ENCODE measurements at places on chromosomes 4 and X.
A peak's percentile ranks its signal among the peaks of the same experiment; 100 is the strongest.

DNA sequence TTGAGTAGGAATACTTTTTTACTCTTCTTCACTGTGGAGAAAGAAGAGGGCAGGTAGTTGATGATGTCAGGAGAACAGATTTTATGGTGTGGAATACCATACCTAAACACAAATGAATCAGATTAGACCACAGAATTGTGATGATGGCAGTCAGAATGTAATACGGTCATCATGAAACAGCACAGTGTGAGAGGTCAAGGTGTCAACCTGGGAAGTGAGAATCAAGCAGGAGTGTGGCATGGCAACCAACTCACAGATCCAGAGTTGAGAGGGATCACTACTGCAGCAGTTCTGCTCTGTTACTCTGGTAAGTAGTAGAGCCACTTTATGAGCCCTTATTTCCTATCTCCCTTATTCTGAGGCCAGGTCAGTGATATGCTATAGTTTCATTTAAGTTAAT is 27.7 kb downstream of the METTL14 start:
- DNase-seq, result no peak

- no peak for DNase-seq
Observed at GRCh38 chr4:110034026-110034393, 121.3 kb downstream of the EGF start.

- no peak for DNase-seq
Observed at GRCh38 chr4:184395451-184395917, 78.9 kb downstream of the IRF2 start.

GRCh38 chr4:104064646-104065577 is 345.1 kb upstream of the TACR3 start:
- DNase-seq, result peak; percentile 10

GRCh38 chr4:140092094-140092851 is 61.7 kb downstream of the MAML3 start:
- DNase-seq, result no peak

GRCh38 chr4:74174421-74174820 is 16.5 kb downstream of the MTHFD2L start:
- DNase-seq, result no peak

DNA sequence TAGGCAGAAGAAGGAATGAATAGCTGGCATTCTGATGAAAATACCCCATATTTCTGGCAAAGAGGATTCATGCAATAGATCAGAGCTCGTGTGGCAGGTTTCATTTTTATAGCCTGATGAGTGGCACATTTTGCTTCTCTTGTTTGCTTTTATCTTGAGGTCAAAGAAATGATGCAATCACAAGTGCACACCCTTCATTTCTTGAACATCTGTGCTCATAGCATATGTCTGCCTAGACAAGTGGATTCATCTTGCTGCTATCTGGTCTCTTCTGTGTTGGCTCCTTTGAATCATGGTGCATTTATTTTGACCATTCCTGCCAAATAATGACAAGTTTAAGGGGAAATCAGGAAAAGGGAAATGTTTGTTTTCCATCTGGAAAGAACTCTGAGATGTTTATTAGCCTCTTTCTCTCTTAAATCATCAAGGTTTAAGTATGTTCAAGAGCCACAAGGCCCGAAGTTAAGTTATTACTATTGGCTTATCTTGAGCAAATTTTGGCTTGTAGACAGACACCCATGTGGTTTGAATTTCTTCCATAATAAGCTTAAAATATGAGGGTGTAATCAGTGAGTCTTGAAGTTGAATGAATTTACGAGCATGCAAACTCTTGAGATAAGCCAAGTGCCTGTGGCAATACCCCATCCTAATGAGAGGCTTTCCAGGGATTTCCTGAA is 59.3 kb upstream of the HS3ST1 start:
- DNase-seq, result no peak

DNA sequence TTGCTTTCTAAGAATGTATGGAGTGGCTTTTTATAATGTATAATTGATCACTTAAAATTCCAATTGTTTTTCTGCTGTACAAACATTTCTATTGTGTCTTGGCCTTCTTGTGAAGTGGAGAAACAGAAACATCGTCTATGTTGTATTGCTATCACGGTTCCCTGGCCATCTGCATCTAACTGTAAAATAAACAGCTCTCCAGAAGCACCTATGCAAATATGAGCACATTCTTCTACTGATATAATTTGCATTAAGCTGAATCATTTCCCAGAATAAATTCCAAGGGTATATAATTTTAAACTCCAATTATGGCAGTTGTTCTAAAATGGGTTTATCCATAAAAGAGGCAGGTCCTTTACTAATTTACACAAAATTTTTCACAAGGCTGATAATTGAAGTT is 261.6 kb upstream of the STS start:
- no peak for DNase-seq

DNA sequence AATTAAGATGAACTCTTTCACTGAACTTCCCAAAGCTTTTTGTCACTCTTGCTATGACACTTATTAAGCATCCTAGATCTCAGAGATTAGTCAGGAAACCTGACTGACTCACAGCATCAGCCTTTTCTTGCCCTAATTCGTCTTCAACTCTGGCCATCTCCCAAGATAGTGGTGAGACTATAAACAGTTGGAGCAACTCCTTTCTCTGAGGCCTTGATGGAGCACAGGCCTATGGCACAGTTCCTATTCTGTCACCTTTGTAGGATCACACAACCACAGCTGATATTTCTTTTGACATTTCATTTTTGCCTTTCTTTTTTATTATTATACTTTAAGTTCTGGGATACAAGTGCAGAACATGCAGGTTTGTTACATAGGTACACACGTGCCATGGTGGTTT is 217.6 kb downstream of the PRR32 start:
- DNase-seq, result no peak

DNA sequence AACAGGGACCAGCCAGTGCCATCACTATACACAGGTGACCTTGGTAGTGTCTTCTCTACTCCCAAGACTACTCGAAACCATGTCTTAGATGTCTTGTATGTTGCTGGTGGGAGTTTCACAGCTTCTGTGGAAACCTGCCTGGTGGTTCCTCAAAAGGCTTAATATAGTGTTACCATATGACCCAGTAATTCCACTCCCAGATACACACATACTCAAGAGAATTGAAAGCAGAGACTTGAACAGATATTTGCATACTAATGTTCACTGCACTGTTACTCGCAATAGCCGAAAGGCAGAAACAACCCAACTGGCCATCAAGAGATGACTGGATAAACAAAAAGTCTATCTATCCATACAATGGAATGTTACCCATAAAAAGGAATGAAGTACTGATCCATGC is 3.1 kb downstream of the TFDP3 start:
- no peak for DNase-seq

GRCh38 chr4:112857461-112857860 is 192.0 kb upstream of the ANK2 start:
- peak; percentile 84 for DNase-seq

- DNase-seq, result no peak
Observed at GRCh38 chr4:71473541-71474240, 134.9 kb downstream of the SLC4A4 start.

DNA sequence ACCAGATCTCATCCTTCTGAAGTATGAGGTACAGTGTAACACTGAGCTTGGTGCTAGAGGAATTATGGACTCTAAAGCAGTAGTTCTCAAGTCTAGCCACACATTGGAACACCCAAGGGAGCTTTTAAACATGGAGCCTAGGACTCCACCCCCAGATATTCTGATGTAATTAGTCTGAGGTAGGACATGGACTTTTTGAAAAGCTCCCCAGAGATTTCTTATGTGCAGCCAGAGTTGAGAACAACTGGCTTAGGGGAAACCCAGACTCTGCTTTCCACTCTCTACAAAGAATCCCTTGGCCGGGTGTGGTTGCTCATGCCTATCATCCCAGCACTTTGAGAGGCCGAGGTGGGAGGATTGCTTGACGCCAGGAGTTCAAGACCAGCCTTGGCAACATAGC is 11.6 kb upstream of the GDPD2 start:
- no peak for DNase-seq

- no peak for DNase-seq
Observed at GRCh38 chrX:134718966-134719317, 60.7 kb upstream of the PLAC1 start.

DNA sequence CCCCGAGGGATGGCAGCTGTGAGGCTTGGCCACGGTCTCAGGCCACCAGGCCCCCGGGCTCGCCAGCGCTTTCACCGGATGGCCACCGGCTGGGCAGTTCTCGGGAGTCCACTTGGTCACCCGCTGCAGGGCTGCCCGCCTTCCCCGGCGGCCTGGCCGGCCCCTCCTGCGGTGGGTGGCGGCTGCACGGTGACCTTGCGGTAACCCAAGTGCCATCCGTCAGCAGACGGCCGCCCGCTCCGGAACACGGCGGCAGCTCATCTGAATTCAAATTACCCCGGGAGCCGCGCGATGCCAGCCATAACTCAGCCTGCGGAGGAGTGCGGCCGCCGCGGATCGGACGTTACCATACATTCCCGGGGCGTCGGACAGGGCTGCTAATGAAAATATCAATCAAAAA is 60.7 kb downstream of the FAM53A start:
- no peak for DNase-seq

GRCh38 chrX:70437921-70438665 is 6.5 kb upstream of the DLG3 start:
- DNase-seq, result no peak

DNA sequence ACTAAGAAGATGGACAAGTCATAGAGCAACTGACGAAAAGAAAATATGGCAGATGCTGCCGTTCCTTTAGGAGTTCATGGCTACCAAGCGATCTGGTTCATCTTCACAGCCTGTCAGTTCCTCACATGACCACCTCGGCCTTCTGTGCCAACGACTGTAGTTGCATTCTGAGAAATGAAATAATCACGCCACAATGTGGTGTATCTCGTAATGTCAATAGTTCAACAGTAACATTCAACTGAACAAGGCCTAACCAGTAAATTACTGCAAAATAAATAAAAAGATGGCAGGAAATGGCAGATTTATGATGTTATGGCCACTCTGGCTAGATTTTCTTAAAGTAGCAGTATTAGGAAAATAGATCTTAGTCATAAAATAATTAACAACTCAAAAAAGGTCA is 4.4 kb downstream of the GPRIN3 start:
- DNase-seq, result no peak

GRCh38 chr4:113828702-113829101 is 67.2 kb upstream of the CAMK2D start:
- DNase-seq, result no peak

DNA sequence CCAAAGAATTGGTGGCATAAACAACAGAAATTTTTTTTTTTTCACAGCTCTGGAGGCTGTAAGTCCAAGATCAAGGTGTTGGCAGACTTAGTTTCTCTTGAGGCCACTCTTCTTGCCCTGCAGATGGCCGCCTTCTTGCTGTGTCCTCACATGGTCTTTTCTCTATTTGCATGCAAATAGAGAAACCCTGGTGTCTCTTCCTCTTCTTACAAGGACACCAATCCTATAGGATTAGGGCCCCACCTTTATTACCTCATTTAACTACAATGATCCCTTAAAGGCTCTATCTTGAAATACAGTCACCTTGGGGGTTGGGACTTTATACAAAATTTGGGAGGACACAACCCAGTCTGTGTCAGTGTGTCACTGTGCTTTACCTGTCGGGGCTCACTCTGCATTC is 175.4 kb upstream of the PGRMC2 start:
- no peak for DNase-seq

DNA sequence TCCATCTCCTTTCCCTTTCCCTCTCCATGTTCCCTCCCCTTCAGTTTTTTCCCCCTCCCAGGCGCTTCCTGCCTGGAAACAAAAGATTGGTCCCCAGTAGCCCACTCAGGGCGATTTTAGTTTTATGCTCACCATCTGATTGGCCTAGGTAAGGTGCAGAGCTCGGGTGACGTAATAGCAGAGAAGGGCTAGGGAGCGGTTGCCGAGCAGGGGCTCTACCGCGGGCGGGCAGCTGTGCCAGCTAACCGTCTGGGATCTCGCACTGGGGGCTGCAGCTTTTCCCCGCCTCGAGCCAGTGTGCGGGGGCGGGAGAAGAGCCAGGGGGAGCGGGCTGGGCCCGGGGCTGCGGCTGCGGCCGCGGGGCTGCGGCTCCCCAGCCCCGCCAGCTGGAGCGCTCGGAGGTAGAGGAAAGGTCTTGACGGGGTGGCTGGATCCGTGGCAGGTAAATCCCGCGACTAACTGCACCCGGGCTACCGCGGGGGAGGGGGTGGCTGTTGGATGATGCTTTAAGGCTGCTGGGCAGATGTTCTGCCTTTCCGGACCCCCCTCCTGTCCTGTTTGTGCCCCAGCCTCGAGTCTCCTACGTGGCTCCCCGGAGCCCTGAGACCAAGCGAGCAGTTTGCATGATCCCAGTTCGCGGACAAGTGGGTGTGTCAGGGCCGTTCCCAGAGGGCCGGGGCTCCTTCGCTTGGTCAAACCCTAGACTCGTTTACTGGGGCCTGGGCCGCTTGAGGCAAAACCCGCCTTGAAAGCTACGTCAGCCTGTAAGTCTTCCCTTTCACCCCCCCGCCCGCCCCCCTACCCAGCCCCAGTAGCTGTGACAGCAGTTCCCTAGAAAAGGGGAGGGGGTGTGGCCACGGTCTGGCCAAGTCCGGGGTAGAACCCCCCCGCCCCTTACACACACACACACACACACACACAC is at the start of gene PAK3:
TSS of gene PAK3 (plus strand) at position 218 of the 922 bp plus-strand sequence. CDS start 26,913 bp downstream, outside the sequence.
- peak; percentile 25 for DNase-seq

GRCh38 chrX:17459661-17460060 is 84.7 kb downstream of the NHS start:
- peak; percentile 39 for DNase-seq

GRCh38 chr4:151806511-151806927 is 45.7 kb upstream of the GATB start:
- no peak for DNase-seq

GRCh38 chr4:188778905-188779304 is 639.7 kb downstream of the TRIML1 start:
- peak; percentile 59 for DNase-seq

GRCh38 chrX:39907964-39908661 is 189.6 kb downstream of the BCOR start:
- peak; percentile 81 for DNase-seq

DNA sequence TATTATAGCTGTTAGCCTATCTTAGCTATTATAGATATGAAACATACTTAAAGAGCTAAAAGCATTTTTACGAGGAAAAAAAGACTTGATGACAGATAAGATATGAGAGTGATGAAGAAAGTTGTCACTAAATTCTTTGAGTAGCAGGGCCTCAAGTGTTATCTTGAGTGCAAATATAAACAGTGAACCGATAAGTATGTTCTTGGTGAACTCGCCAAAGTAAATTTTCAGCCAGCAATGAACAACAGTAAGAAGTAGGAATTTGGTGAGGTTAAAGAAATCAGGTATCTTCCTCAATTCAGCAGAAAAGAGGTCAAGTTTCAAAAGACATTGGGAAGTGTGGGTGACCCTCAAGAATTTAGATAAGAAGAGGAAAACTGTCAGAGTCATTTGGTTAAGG is 471.8 kb upstream of the FTHL17 start:
- DNase-seq, result no peak

Data from epithelial cell of proximal tubule (primary cell).